GM06990 (cell line): ENCODE measurements at places on chromosomes 2 and 18.

GRCh38 chr2:70941186-70941585, 5.5 kb downstream of the ATP6V1B1 start:
- DNase-seq: no peak

GRCh38 chr2:63696496-63696895, 107.7 kb downstream of the MDH1 start:
- DNase-seq: no peak

DNA sequence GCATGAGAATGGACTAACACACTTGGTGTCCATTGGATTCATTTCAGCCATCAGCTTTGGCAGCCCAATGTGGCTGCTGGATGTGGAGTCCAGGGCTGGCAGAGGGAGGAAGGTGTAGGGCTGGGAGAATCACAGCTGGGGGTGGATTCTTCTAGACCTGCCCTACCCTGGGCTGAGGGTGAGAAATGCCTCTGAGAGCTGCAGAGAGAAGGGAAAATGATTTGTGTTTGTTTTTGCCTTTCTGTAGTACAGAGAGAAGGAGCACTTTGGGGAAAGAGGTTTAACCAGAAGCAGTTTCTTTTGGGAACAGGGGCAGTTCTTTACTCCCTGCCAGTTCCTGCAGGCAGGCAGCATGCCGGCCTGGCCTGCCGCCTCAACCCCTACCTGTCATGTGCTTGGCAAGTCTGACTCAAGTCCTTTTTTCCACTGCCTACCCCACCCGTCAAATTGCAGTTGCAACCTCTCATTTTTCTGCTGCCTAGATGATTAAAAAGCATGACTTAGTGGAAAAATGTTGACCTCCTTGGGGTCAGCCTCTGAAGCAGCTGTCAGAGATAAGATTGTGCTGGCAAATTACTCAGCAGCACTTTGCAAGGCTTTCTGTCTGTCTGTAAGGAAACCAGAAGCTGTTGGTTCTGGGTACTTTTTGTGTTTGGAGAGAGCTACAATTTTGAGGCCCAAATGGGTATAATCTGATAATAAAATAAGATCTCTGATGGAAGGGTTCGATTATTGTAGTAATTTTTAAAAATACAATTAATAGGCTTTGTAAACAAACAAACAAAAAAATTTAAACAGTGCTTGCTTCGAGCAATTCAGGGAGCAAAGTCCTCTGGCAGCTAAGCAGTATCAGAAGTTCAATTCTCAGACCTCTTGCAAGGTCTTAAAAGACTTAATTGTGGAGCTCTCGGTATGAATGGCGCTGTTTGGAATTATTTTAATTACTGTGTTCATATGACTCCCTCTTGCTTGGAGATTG, 21.7 kb downstream of the LBH start:
- DNase-seq: no peak

- no peak for DNase-seq
These were observed 44.9 kb upstream of the TLK1 start for GRCh38 chr2:171205551-171205950.

- DNase-seq: no peak
These were observed 688.2 kb upstream of the HS6ST1 start for GRCh38 chr2:129006901-129007300.

- DNase-seq: no peak
These were observed 119.8 kb downstream of the LRATD1 start for GRCh38 chr2:14752295-14752694.

DNA sequence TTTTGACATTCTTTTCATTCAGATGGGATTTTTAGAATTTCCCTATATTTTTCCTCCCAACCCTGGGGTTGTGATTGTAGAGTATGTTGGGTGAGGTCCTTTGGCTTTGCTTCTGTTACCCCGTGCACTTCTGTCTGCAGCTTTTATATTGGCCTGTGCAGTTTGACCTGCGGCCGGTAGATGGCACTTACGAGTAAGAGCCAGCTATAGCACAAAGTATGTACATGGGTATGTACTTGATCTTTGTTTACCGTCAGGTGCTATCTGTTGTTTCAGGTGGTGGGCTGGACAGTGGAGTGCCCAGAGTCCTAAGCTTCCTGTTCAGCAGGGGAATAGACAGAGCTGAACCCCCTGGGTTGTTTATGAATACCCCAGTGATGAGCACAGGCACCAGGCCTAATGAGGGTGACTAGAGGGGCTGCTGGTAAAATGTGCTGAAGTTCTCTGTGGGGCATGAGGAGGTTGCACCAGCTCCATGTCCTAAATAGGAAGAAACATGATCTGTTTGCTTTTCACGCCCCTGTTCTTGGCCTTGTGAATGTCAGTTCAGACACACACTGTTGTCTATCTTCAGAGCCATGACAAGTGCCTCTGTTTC, 58.9 kb upstream of the THUMPD2 start:
- no peak for DNase-seq

GRCh38 chr2:170084820-170085491, 93.0 kb upstream of the MYO3B start:
- no peak for DNase-seq

- DNase-seq: no peak
These were observed 9.9 kb downstream of the ALPP start for GRCh38 chr2:232388324-232388891.

DNA sequence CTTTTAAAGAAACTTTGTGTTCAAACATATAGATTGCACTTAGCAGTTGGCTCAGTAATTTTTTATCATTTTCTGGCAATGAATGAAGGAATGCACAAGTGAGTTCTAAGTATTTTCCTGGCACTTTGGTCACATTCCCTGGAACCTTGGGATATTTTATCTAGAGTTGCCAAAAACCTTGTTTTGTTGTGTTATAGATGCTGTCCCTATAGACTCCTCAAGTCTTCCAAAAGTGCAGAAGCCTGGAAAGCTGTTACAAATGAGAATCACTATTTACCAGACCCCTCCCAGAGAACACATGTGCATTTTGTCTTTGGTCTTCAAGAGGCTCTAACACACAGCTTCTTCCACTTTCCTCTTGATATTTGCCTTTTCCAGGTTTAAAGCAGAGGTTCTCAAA, 108.3 kb downstream of the RND3 start:
- no peak for DNase-seq

DNA sequence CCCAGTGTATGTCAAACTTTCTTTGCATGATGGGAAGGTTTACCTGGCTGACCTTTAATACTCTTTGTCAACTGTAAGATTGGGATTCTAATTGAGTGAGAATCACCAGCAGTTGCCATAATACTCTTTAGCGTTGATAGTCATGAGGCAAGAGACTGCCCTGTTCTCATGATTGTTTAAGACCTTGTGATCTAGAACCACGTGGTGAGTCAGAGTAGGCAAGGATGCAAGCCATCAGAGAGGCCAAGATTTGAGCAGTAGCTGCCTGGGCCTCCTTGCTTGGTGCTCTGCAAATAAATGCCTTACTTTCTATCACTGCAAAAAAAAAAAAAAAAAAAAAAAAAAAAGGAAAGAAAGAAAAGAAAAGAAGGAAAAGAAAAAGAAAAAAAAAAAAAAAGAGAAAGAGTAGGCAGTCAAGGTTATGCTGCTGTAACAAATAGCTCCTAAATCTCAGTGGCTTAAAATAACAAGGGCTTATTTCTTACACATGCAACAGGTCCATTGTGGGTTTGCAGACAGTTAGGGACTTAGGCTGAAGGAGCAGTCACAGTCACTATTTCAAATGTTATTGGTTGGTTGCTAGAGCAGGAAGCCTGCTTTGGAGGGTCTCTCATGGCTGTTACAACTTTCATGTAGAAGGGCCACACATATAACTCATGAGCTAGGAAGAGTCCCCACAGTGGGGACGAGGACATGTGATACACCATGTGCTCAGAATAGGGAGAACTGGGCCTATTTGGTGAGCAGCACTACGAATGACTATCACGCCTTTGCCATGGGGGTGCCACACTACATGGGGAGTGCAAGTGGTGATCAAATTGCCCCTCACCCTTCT, 21.7 kb downstream of the IL1R2 start:
- no peak for DNase-seq

DNA sequence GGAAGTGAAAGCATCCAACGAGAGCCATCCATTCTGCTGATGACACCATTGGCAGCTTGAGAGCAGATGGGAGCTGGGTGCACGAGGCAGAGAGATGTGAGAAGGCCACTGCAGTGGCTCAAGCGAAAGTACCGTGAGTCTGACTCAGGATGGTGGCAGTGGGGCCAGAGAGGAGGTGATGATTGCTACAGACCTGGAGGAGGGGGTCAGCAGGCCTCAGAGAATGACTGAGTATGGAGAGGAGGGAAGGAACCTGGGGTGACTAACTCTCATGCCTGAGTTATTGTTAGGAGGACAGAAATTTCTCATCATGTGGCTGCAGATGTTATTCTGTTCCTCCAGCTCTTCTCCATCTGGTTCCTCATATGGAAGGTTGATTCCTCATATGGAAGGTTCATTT, 8.8 kb upstream of the ZBTB7C start:
- no peak for DNase-seq

DNA sequence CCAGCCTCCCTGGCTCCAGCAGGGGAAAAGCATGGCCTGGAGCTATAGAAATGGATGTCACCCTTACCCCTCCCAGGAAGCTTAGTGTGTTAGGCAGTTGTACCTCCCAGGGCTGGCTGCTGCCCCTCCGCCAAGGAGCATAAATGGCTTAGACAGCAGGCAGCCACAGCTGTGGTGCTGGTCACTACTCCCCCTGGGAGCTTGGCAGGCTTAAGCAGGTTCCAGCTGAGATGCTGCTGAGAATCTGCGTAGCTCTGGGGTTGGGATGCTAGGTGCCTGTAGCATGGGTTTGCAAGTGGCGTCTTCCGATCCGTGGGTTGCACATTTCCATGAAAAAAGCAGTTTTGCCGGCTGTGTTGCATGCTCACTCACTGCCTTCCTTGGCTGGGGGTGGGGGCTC, 369.7 kb downstream of the CTNNA2 start:
- DNase-seq: no peak

DNA sequence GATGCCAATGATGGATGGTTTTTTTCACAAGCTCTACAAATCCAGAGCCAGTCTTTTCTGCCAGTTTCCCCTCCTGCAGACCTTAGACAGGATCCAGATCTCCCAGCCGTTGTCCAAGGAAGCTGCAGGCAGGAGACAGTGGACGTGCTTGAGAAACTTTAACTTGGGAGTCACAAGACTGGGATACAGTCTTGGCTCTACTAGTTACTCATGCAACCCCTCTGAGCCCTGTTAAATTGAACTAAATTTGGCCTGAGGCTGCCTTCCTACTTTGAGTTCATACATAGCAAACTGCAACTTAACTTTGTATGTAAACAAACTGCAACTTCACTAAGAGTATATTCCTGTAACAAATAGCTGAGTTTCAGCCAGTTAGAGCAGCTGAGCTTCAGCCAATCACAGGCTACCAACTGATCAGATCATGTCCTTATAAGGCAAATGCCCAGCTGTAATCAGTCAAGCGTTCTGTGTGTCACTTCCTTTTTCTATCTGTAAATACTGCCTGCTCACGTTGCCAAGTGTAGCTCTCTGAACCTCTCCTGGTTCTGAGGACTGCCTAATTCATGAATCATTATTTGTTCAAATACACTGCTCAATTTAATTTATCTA, 140.9 kb downstream of the CAPN13 start:
- DNase-seq: peak; percentile 24

- DNase-seq: no peak
These were observed 25.2 kb upstream of the CASP10 start for GRCh38 chr2:201157694-201158093.

- no peak for DNase-seq
These were observed 8.4 kb upstream of the CREG2 start for GRCh38 chr2:101395545-101396315.

- DNase-seq: no peak
These were observed 401.2 kb downstream of the TGIF1 start for GRCh38 chr18:3851159-3851558.

GRCh38 chr2:158914066-158914465, 54.4 kb upstream of the TANC1 start:
- DNase-seq: no peak

DNA sequence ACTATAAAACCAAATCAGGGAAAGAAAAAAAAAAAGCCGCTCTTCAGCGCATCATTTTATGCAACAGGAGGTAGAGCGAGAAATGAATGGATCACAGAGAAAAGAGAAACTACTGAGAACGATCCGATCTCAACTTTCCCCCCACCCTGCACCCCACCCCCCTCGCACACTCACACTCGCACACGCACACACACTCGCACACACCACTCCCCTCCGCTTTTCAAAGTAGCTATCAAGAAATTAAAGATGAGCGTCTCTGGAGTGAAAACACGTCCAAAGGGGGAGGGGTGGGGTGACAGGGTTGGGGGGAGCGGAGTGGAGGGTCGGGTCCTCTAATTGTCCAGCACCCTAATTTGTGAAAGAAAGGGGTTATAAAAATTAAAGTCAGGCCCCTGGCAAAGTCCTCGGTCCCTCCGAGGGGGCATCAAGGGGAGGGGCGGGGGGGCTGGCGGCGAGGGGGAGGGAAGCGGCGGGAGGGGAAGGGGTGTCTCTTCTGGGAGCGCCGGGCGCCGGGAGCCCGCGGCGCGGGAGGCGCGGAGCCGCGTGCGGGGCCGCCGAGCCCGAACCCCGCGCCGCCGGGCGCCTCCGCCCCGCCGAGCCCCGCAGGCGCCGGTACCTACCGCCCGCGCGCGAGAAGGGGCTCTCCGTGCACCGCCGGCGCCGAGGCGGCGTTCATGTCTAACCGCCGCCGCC, 428 bp downstream of the TCF4 start:
- DNase-seq: no peak

DNA sequence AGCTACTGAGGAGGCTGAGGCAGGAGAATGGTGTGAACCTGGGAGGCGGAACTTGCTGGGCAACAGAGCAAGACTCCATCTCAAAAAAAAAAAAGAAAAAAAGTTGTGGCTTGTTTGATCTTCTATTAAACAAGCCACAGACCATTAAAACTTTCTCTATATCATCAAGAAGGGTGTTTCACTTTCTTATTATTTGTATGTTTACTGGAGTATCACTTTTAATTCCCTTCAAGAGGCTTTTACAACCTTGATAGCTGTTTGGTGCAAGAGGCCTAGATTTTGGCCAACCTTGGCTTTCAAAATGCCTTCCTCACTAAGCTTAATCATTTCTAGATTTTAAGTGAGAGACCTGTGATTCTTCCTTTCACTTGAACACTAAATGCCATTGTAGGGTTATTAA, 339.1 kb downstream of the TSN start:
- no peak for DNase-seq

- no peak for DNase-seq
These were observed 33.4 kb upstream of the SLC8A1 start for GRCh38 chr2:40485318-40485717.

- no peak for DNase-seq
These were observed 5.5 kb upstream of the NEMP2 start for GRCh38 chr2:190540048-190540447.

DNA sequence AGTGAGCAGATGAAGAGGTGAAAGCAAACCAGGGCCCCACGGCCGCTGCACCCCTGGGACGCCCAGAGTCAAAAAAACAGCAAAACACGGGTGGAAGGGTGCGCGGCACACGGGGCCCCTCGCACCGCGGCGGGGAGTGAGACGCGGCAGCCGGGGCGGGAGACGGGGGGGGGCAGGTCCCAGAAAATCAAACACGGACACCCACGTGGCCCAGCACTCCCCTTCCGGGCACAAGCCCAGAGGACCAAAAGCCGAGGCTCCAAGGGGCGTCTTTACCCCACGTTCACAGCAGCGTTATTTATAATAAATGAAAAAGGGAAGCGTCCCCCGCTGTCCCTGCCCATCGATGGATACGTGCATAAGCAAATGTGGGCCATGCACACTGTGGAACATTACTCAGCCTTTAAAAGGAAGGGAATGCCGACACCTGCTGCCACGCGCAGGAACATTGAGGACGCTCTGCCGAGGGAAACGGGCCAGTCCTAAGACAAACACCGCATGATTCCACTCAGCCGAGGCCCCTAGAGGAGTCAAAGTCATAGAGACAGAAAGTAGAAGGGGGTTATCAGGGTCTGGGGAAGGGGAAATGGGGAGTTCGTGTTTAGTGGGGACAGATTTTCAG, 677 bp upstream of the COPS9 start:
- no peak for DNase-seq

- DNase-seq: peak; percentile 3
These were observed 70.6 kb downstream of the RPE start for GRCh38 chr2:210072922-210073509.
